IMR-90 (cell line): ENCODE measurements at places on chromosomes 1 and 21. TPM values are rescaled to one million over a fixed set of nuclear protein-coding genes. Genes with fewer than 3 reads are reported as not detected.

GRCh38 chr1:56077206-56077605 is 502.2 kb downstream of the PLPP3 start:
- no peak for DNase-seq

- DNase-seq: no peak
Observed at GRCh38 chr1:228136901-228137300, 3.2 kb upstream of the GUK1 start.

DNA sequence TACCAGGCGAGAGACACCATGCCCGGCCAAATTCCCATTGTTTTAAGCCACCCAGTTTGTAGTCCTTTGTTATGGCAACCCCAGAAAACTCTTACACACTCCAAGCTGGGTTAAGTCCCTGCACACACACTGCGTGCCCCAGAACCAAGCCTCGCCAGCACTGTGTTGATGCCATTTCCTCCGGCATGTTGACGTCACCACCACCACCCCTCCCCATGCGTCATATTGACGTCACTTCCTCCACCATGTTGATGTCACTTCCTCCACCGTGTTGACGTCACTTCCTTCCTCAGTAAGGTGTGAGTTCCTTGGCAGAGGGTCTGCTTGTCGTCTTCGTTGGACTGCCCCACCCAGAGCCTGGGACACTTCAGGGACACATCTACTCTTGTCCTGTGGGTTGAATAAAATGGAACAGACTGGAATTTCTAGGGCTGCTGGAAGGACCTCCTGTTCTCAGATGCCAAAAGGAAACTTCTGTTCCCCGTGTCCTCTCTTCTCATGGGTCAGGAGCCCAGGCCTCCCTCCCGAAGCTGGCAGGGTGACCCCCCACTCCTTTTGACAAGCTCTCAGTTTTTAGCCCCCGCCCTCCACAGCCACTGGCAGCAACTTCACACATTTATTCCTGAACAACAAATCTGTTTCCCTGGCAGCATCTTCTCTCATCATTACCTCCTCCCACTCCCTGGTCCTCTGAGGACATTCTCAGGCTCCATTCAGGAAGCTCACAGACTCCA is 643.3 kb downstream of the NPHP4 start:
- no peak for DNase-seq

- no peak for DNase-seq
Observed at GRCh38 chr1:168135116-168135920, 1.4 kb downstream of the GPR161 start.

Gene NR1I3
- not detected in 2 replicates for total RNA-seq
